ENCODE measurements at places on chromosomes 1 and 21.

DNA sequence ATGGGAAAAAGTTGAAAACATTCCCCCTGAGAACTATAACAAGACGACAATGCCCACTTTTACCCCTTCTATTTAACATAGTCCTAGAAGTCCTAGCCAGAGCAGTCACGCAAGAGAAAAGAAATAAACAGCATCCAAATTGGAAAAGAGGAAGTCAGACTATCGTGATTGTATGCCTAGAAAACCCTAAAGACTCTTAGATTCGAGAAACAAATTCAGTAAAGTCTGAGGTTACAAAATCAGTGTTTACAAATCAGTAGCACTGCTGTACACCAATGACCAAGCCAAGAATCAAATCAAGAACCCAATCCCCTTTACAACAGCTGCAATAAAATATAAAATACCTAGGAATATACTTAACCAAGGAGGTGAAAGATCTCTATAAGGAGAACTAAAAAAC, 72.4 kb downstream of the POU2F1 start:
- no peak for DNase-seq

DNA sequence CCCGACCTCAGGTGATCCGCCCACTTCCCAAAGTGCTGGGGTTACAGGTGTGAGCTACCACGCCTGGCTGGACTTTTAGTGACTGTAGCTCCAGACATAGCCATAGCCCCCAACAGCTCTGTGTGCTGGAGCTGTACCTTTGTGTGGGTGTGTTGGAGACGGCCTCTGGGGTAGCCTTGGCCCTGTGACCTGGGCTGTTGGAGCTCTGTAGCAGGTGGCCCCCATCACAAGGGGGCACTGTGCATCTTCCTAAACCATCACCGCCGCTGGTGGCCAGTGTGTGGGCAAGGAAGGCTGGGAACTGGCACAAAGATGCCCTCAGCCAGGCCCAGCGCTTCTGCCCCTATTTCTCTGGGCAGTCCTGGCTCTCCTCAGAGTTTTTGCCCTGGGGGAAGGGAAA, 38.4 kb upstream of the FOXO6 start:
- peak; percentile 50 for DNase-seq

DNA sequence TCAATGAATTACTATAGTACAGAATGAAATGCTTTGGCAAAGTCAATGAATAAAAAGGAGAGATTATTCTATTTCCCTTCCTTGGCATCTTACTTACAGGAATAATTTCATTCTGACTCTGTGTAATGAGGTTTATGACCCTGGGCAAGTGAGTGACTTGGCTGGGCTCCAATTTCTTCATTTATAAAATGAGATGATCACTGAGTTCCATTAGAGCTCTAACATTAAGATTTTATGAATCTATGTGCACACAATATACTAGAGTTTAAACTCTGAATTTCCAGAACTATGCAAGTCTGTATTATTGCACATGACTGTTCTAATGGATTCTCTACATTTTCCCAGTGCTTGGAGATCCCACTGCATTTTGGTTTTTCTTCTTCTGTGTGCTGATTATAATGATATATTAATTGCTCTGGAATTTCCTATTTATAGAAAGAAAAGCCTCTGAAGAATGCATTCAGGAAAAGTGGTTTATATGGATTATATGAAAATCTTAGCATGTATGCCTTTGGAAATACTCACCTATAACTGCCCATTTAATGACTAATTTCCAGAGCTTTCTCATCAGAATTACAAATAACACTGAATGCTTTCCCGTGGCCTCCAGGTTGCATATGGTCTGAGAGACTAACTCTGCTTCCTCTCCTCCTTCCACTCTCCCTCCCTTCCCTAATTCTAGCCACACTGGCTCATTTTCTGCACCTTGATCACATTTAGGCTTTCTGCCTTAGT, 97.4 kb upstream of the CHRM3 start:
- DNase-seq: no peak

GRCh38 chr1:155186794-155187455, 13.3 kb downstream of the TRIM46 start:
- DNase-seq: no peak

GRCh38 chr1:231983588-231984193, 357.1 kb downstream of the DISC1 start:
- DNase-seq: no peak

DNA sequence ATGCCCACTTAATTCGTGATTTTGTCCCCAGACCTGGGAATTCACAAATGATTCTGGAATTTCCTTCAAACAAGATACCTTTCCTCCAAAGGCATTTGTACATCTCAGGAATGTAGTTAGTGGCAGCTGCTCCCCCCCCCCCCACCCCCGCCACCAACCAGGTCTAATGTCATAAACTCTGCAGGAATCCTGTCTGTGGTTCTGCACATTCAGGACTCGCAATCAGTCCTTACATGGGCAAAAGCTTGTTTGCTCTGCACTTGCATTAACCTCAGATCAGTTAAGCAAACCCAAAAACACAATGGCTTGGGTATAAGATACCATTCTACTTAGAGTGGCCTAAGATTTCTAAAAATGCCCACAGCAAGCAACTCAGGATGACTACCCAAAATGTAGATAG, 143.8 kb downstream of the TGFB2 start:
- no peak for DNase-seq

DNA sequence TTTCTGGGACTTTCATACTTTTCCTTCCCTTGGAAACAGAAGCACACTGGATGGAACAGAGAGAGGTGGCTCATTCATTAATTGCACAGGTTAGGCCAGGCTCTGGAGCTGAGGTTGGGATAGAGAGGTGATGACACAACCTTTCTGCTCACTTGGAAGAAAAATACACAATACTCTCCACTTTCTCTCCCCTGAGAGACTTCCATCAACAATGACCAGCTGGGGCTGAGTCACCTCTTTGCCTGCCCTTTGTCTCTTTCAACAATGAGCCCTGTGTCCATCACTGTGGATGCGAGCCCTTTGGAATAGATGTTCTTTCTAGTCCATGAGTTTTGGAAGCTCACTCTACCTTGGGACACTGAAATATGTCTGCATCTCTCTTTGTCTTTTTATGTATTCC, 43.1 kb downstream of the ATP2B4 start:
- no peak for DNase-seq

DNA sequence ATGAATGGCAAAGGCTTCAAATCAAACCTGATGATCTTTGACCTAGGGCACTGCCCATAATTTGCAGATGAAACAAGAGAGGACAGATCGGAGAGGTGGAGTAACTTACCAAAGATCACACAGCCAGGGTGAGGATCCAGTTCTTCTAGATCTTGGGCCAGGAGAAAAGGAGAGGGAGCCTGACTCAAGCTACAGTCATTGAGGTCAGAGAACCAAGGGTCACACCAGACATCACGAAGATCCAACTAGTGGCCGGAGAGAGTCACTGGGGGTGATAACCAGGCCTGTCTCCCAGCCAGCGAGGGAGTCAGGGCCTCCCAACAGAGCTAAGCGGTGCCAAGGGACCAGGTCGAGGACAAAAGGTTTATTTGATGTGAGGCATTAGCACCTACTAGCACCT, 115.0 kb downstream of the RIPK4 start:
- no peak for DNase-seq

- DNase-seq: no peak
Observed at GRCh38 chr1:199073166-199073565, 434.3 kb downstream of the PTPRC start.

DNA sequence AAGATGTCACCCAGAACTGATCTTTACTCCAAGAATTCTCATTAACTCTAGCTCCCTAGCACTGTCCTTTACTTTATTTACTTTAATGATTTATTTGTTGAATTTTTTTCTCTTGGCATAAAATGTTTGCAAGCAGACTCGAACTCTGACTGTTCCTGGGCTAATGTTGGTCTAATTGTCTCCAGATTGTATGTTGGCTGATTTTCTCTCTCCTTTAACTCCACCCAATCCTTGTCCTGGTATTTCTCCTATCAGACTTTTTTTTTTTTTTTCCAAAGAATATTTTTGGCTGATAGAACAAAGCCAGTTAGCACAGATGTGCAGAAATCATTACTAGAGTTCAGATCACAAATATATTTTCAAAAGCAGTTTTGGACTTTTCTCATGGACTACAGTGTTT, 82.6 kb downstream of the ATF6 start:
- DNase-seq: no peak

DNA sequence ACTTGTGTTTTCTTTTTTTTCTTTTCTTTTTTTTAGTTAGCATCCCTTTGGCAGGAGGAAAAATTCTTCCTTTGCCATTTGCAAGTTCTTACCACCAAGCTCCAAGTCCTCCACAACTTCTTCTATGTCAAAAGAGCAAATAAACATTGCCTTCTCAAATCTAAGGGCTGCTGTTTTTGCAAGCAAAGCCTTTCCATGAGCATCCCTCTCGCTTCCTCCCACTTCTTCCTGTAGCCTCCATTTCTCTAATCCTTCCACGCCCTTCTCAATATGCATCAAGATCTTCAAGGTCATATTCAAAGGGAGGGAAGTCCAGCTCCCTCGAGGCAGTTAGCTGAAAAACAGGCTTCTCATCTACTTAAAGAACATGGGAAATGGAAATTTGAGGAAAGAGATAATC, 147.1 kb downstream of the ADSS2 start:
- no peak for DNase-seq

DNA sequence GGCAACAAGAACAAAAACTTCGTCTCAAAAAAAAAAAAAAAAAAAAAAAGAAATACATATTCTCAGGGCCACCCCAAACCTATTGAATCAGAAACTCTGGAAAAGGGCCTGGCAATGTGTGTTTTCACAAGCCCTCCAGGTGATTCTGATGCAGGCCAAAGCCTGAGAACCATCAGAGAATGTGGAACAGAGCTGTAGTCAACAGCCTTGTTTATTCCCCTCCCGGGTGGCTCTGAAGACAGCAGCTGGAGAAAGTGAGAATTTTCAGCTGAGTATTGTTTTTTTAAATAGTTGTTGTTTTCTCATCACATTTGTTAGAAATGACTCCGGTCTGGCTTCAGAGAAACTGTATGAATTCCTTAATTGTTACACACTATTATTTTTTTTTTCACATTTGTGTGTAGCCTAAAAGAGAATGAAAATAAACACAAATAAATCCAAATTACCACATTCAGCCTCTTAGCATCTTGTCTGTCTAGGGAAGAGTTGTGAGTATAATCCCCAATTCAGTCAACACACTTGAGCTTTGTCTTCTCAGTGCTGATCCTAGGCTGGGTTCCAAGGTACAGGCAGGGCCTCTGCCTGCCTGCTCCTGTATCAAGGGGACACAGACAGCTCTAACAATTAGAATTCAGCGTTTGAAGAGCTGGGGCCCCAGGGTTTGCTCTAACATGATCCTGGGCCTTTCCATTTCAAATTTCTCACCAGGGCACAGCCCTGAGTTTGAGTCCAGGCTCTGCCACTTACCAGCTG, 6.6 kb upstream of the AZIN2 start:
- DNase-seq: no peak

DNA sequence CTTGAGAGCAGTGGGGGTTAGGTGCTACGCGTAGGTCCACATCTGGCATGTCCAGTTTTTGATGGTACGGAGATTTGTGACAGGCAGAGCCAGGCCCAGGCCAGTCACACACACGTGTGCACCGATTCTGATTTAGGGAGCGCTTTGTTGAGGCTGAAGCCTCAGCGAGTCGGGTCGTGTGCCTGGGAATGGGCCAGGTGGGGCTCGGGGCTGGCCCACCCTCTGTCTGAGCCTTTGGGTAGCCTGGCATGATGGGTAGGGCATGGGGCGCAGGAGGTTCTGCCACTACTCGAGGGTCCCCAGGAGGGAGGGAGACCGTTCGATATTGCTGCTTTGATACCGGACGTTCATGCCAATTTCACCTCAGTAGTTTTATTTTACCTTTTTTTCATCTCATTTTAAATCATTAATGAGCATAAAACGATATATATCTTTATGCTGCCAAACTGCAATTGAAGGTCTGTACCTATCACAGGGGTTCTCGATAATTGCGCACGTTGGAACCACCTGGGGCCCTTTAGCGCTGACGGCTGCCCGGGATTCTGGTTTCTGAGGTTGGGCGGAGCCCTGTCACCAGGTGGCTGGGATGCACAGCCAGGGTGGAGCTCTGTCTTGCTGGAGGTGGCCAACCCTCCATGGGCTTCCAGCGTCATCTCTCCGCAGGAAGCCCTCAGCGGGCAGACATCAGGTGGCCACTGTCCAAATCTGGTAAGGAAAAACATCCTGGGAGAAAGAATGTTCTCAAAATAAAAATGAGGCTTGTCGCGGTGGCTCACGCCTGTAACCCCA, 71.9 kb downstream of the SCCPDH start:
- no peak for DNase-seq

- DNase-seq: no peak
Observed at GRCh38 chr1:211714154-211714553, 38.7 kb upstream of the NEK2 start.

- DNase-seq: no peak
Observed at GRCh38 chr1:244762629-244763028, 72.8 kb upstream of the COX20 start.

- no peak for DNase-seq
Observed at GRCh38 chr1:167500283-167500860, 18.0 kb downstream of the CD247 start.

DNA sequence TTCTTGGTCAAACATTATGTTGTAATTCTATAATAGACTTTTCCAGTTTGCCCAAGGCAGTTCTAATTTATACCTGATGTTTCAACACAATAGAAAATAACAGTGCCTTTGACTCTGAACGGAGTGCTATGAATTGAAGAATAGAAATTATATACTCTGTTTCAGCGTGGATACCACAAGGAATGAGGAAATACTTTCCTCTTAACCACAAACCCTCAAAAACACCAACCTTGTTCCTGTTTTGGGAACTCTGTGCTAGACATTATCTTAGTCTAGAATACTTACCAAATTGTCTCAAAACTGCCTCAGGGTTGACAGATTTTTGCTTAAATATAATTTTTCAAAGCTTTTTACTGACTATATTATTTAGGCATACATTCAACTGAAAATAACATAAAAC, 1629.3 kb downstream of the MRPL39 start:
- DNase-seq: no peak

GRCh38 chr1:221510793-221511503, 230.9 kb downstream of the DUSP10 start:
- DNase-seq: no peak

DNA sequence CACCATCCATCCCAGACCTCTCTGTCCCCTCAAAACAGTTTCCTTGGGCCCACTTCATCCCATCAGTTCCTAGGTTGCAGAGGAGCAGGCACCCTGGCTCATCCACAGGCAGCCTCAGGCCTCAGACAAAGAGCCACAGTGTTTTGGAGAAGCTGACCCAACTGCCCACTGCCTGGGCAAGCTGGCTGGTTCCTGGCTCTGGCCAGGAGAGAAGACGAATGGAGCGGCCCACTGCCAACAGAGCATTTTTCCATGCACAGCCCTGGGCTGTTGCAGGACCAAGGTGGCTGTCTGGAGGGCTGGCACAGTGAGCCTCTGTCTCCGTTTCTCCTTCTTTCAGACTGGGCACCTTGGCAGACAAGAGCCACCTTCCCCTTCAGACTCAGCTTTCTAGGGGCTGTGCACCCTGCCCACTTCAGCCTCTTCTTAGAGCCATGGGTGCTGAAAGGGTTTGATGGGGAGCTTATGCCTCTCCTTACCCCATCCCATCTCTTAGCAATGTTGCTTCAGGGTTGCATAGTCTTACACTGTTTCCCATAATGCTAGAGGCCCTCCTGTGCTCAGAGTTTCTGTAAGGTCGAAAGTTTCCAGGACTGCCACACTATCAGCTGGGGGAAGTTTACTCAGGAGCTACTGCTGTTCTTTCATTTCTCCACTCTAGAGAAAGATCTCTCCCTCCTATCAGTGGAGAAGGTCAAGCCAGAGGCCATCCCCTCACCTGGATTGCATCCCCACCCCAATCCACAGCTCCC, 973 bp downstream of the FMOD start:
- DNase-seq: no peak
